ENCODE measurements at places on chromosomes 3 and 15.

GRCh38 chr3:46902188-46902631 lies 24.7 kb downstream of the PTH1R start:
- DNase-seq = no peak

DNA sequence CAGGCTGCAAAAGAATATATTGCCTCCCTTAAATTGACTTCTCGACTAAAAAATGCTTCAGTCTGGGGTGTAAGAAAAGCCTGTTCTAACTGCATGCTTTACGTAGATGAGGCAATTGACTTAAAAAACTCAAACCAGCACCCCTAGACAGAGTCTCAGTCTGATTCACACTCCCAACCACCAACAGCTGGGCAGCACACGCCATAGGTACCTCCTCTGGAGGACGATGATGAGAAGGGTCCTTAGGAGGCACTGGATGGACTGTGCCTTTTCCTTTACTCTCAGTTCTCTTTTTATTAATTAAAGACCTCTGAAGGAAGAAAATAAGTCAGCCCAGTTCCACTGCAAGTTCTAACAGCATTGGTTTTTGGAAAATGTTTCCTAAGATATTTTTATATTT lies 175.0 kb downstream of the PDZRN3 start:
- DNase-seq = no peak

DNA sequence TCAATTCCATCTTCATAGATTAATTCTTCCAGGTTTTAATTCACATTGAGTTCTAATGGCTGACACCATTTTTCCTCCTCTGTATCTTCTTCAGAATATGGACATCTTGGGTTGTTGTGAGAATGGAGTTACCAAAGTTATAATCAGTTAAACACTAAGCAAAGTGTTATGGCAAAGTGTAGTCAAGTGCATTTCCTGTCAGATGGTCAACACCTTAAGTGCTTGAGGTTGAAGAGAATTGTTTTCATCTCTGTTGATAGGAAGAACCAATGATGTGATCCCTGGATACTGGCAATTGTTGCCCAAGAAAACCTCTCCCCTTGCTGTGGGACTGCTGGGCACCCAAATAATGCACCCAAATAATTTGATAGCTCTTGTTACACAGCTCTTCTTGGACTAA lies 102.6 kb upstream of the SATB1 start:
- no peak for DNase-seq

- no peak for DNase-seq
Observed at GRCh38 chr3:39133093-39133490, 20.3 kb downstream of the CSRNP1 start.

GRCh38 chr3:192608726-192609600 lies 118.4 kb downstream of the FGF12 start:
- DNase-seq = no peak

GRCh38 chr15:75782926-75783325 lies 60.3 kb upstream of the UBE2Q2 start:
- DNase-seq = no peak

DNA sequence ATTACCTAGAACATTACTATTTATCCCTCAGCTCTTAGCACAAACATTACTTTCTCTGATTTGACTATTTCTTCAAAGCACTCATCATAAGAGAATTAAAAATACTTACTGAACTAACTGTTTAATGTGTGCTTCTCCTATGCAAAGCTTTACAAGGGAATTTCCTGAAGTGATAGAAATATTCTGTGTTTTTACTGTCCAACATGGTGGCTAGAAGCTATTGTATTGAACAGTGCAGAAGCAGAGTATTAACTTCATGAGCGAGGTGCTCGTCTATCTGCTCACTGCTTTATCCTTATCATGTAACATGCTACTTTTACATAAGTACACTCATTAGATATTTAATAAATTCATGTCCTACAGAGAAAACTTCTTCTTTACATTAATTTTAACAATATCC lies 239.1 kb downstream of the ISL2 start:
- DNase-seq = no peak

GRCh38 chr15:60212536-60212935 lies 185.2 kb downstream of the ANXA2 start:
- no peak for DNase-seq

- no peak for DNase-seq
Observed at GRCh38 chr15:68655686-68656437, 77.1 kb downstream of the CORO2B start.

- DNase-seq = no peak
Observed at GRCh38 chr3:48630407-48630806, 4.9 kb downstream of the SLC26A6 start.

DNA sequence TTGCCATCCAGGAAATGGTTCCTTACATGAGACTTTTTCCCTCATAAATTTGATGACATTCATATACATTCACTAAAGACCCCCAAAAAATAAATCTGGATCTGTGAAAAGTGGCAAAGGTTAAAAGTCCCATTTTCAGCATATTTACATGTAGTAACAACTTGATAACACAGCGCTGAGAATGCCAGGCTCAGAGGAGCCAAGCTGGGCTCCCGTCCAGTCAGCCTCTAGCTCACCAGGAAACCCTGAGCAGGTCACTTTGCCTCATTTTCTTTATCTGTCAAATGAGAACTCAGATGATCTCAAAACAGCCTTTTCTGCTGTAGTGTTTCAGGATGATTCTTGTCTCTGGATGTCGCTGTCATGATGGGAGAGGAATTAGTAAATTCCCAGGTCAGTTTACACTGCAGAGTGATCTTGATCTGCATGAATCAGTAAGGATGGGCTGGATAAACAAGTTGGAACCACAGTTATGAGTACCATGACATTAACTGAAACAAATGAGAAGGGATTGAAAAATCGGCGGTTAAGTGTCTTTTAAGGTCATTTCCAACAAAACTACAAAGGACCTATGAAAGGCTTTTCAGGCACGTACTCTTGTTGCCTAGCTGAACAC lies 82.8 kb downstream of the PPARG start:
- DNase-seq = no peak

GRCh38 chr3:14508505-14508819 lies 31.7 kb downstream of the GRIP2 start:
- DNase-seq = no peak

DNA sequence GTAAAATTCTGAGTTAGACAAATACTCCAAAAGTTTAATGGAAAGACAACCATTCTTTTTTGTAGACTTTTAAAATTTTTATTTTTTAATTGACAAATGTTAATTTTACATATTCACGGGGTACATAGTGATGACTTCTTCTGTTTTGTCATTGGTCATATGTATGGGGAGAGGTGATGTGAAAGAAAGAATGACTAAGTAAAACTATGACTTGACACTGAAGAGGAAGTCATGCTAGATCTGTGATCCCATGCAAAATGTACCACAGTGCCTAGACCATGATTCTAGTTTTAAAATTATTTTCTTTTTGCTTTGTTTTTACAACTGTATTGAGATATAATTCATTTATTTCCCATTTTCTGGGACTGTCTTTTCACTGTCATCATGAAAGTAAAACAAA lies 281.6 kb downstream of the MBNL1 start:
- no peak for DNase-seq

- no peak for DNase-seq
Observed at GRCh38 chr3:134463676-134464063, 22.1 kb downstream of the ANAPC13 start.

- no peak for DNase-seq
Observed at GRCh38 chr3:42345811-42346210, 64.6 kb downstream of the LYZL4 start.

GRCh38 chr3:115836944-115837343 lies 213.6 kb downstream of the GAP43 start:
- DNase-seq = no peak

DNA sequence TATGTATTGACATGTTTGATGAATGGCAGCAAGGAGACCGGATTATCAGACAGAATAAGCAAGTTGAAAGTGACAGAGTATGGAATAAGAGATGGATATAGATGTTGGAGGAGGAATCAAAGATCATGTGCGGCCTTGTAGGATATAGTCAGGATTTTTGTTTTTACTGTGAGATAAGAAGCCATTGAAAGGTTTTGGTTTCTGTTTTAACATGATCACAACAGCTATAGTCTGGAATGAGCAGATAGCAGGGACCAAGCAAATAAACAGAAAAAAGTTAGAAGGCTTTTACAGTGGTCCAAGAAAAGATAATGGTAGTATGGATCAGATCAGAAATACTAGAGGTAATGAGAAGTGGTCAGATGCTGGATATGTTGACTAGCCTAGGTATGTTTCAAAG lies 52.6 kb downstream of the SLC12A6 start:
- DNase-seq = no peak

GRCh38 chr3:37730825-37731224 lies 130.9 kb upstream of the CTDSPL start:
- DNase-seq = no peak

DNA sequence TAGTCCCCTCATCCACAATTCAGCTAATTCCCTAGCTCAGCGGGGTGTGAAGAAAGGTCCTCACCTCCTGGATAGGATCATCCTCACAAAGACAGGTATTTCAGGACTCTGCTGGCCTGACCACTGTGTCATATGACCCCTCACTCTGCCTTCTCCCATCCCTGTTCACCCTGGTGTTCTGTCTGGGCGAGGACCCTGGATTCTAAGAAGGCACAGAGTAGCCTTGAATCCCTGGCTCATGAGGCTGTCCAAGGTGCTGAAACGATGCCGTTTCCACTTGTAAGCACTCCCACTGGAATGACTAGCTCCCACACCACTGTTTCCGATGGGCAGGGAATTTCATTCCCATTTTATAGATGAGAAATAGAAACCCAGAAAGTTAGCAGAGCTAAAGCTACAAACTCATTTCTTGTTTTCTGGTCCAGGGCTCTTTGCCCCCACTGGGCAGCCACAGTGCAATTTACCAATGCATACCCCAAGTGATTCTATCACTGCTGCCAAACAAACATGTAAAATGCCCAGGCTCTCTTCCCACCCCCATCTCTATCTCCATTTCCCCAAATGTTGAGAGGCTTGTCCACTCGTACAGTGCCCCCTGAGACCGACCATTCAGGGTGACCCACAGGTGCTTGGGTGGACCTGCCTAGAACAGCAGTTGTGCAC lies 83.2 kb downstream of the RAB11A start:
- DNase-seq = no peak

Data from activated CD8-positive, alpha-beta memory T cell treated with anti-CD3 and anti-CD28 coated beads for 24 hours (primary cell).